ENCODE measurements at places on chromosomes 5 and 9.

- DNase-seq = no peak
Observed at GRCh38 chr9:127172066-127172707, 49.8 kb upstream of the ANGPTL2 start.

DNA sequence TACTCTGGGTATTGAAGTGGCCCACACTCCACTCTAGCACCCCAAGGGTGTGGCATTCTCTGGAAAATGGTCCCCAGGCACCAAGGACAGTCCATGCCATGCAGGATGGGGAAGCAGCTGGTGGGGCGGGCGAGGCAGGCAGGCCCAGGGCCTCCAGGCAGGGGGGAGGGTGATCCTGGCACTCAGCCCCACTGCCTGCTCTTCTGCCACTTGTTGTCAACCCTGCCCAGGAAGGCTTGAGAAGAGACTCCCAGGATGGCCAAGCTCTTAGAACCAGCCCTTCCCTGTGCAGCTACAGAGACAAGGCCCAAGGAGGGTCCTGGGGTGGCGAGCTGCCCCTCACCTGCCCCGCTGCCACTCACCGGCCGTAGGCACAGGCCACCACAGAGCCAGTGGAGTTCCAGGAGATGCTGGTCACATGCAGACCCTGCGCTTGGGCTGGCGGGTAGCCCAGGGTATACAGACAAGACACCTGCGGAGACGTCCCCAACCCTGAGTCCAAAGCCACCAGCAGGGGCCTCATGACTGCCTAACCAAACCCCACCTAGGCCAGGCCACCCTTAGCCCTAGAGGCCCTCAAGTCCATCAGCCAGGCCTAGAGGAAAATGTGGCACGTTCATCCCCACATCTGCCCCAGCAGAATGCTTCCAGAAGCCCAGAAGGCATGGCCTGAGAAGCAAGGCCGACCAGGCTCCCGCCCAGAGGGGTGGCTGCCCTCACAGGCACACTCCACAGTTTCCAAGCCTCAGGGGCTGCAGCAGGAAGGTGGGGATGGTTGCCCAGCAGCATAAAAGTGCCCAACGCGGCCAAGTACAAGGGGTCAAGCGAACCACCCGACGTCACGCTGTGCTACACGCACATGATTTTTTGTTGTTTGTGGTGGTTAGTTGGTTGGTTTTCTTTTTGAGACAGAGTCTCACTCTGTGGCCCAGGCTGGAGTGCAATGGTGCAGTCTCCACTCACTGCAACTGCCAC is 19.8 kb downstream of the DYNC2I2 start:
- no peak for DNase-seq

GRCh38 chr9:86636038-86636437 is 281.8 kb upstream of the TUT7 start:
- no peak for DNase-seq

- DNase-seq = no peak
Observed at GRCh38 chr5:161539016-161539415, 7.5 kb downstream of the GABRB2 start.

- DNase-seq = no peak
Observed at GRCh38 chr5:36908544-36909260, 32.1 kb downstream of the NIPBL start.

- DNase-seq = no peak
Observed at GRCh38 chr5:179361037-179361603, 15.9 kb upstream of the ADAMTS2 start.

DNA sequence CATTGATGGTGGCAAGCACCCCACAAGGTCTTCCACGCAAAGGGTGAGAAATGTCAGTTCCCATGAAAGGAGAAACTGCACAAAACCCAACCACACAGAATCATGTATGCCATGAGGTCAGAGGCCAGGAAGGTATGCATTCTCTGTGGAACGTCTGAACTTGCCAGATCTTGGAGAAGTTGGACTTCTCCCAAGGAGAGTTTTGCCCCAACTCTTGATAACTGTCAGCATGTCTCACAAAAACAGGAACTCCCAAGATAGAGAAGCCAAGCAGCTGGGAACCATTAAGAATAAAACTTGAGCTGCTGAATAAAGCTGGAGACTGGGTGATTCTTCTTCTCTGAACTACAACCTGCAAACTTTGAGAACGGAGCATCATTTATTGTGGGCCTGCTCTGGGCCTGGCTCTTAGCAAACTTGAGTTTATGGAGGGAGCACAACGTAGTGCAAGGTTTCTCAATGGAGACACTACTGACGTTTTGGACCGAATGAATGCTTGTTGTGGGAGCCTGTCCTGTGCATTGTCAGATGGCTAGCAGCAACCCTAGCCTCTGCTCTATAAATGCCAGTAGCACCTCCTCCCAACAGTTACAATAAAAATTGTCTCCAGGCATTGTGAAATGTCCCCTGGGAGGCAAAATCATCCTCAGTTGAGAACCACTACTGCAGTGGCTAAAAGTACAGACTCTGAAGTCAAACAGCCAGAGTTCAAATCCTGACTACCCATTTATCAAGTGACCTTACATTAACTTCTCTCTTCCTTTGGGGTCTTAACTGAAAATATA is 193.5 kb downstream of the ACTL7B start:
- DNase-seq = no peak

DNA sequence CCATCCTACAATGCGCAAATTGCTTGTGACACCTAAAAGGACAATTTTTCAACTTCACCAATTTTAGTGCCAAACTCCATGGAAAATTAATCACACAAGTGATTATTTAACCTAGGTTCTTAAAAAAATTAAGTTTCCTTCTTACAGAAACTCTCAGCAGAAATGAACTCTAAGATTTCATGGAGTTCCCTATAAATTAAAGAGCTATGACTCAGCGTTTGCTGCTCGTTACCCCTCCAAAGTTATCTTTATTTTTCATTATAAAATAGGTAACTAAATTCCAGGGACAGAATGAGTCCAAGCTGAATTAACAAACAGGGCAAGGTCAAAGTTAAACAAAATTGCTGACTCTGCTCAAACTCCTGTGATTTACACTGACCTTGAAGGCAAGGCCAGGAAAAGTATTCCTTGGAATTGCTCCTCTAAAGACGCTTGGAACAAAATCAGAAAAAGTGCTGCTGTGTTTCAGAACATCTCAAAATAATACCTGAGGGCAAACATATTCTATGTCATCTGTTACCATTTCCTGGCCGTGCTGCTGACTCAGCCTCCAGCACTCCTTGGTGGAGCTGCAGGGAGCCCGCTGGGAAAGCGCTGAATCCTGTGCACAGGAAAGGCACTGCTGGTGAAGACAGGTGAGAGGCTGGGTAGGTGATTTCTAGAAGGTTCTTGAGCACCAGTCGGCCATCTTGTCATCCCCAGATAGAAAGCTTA is 2.5 kb upstream of the CMBL start:
- DNase-seq = no peak

GRCh38 chr5:14246350-14247053 is 103.4 kb downstream of the TRIO start:
- no peak for DNase-seq
